ENCODE measurements at places on chromosomes 1 and 21.

DNA sequence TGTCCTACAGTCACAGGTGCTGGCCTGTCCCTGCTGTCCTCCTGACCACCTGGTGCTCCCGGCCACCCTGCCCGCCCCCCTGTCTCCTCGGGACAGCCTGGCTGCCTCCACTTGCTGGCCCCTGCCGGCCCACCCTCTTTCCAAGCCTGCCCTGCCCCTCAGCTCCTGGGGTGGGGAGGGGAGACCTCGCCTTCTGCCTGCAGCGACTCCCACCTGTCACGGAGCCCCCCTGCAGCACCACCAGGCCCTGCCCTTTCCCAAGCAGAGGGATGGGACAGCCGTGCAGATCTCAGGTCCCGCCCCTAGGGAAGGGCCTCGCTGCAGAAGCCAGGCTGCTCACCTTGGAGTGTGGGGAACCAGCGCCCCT lies 7.5 kb downstream of the LRRC3 start:
- no peak for DNase-seq

GRCh38 chr1:213984387-213985208 lies 3.2 kb upstream of the PROX1 start:
- no peak for DNase-seq

DNA sequence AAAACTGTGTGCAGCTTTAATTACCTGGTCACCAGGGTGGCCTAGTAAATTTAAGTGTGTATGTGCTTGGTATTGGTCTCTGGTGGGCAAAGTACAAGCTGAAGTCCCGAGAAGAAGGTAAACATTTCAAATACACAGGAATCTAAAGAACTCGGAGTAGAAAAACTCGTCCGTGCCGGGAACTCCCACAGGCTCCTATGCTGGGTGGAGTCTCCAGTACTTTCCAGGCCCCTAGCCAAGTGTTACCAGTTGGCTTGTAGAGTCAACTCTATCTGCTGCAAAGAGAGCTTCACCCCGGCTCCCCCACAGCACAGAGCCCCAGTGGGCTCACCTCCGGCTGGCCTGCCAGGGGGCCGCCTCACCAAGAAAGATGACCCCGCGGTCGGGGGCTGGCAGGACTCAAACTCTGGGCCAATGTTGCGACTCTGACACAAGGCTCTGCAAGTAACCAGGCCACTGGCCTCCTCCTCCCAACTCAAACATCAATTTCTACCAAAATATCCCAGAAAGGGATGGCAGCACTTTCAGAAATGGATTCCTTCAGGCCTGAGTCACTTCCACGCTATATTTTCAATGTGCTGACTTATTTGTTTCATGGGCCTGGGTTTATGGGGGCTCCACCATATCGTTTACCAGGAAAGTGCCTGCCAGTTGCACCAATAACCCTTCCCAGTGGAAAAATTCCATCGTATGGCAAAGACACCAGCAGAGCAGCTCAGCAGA lies 73.9 kb downstream of the SLC66A1 start:
- DNase-seq: no peak

DNA sequence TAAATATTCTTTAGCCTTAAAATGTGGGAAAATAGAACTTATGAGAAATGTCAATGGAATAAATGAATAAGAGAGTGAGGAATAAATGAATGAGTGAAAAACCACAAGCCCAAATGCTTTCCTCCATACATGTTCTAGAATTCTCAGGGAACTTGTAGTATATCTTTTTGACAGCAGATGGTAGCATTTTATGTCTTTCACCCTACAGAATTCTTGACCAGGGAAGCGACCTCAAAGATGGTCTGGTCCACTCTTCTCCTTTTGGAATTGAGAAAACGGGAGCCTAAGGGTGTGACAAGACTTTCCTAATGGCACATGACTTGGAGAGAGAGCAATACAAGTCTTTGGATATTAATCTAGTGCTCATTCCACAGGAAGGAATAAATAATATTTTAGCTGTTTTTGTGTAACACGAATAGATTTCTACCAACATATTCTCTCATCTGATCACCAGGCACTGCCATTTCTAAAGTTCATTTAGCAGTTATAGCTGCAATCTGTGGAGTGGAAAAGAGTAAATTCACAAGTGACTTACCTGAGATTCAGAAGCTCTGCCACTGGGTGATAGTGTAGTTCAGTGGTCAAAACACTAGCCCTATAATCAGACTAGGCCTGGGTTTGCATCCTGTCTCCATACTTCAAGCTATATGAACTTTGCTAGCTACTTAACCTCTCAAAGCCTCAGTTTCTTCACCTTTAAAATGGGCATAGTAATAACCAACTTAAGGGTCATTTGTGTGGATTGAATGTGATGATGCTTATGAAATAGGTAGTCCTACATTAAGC lies 15.0 kb upstream of the F5 start:
- no peak for DNase-seq

GRCh38 chr1:113874012-113874879 lies 2.7 kb upstream of the PTPN22 start:
- DNase-seq: no peak

DNA sequence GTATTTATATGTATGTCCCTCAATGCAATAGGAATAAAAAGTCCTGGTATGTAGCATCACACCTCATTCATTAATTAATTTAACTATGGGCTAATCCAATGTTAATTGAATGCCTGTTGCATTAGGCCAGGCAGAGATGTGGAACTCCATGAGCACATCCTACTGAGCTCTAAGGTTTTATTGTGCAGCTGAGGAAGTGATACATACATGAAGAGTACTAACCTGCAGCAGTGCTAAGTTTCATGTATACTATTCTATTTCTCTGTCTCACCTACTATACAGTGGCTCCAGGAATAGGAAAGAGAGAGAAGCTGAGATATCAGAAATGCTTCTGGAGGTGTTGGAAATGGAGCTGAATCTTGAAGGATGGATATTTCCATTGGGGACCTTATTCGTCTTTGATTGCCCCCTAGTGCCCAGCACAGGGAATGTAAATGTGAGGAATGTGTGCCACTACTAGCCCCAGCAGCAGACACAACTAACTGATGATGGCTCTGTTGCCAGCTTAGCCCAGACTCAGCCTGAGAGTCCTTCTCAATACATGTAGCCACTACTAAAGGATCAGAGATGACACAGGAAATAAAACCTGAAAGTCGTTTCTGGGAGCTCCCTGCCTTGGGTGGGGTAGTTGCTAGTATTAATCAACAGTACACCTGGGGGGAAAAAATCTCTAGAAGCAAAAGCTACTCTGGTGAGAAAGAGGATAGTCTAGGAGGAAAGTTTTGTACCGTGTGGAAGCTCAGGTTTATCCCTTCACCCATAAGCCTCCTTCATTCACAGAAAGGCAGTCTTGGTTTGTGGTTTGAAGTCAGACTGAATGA lies 173.3 kb upstream of the FOXD3 start:
- no peak for DNase-seq

DNA sequence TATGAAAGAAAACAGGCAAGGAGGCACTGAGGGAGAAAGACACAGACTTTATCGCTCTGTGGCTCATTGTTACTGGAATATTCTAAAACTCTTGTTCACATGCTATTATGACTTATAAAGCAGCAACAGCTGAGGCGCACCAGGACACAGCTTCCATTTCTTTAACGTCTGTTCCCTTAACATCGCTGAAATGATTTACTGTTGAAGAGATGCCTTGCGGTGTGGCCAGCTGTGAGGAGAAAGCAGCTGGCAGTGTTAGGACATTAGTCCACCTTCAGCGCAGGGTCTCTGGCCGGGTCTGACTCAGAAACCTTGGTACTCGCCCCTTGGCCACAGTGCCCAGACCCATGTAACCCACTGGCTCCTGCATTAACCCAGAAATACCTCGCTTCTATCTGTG lies 3.1 kb upstream of the PER3 start:
- no peak for DNase-seq

GRCh38 chr1:186633116-186633515 lies 47.1 kb downstream of the PTGS2 start:
- DNase-seq: no peak

GRCh38 chr1:162030759-162031280 lies 7.2 kb upstream of the OLFML2B start:
- DNase-seq: no peak

DNA sequence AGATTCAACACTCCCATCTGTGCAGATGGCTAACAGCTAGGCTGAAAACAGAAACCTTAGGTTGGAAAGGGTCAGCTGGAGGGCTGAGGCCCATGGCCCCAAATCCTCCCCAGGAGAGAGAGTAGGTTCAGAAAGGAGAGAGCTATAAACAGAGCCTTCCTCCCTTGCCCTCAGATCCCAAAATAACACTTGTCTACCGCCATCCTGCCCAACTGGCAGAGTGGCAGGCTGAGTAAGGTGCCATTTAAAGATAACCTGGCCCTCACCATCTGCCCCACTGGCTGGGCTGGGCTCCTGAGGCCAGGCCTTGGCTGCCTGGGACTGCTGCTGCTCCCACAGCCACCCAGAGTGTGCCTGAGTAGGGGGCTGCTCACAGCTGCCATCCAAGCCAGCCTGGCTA lies 4.3 kb upstream of the SHISA4 start:
- DNase-seq: no peak

DNA sequence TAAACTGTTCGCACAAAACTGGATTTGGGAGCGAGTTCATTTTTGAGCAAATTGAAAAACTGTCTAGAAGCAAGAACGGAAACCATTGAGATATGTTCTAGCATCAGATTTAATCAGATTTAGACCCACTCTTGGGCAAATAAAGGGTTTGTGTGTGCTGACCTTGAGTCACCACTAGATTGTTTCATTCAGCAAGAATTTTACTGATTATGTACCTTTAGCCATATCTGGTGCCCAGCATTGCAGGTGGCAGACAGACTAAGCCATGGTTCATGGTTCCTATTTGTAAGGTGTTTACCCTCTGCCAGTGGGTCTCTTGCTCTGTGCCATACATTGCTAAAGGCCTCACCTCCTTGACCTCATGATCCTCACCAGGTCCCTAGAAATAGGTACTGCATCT lies 1.4 kb downstream of the NUDC start:
- DNase-seq: no peak

DNA sequence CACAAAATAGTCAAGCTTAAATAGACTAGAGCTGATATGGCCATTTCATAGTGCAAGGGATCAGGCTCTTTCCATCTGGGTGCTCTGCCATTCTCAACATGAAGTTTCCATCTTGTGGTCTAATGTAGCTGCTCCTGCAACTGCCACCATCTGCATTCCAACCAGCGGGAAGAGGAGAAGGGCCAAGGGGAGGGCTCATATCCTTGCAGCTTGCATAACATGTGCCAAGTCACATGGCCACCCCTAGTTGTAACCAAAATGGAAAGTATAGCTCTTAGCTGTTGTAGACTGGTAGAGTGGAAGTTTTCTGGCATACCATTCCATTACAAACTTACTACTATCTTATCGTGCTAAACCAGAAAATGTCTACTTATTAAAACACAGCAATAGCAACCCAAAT lies 38.9 kb upstream of the IVNS1ABP start:
- no peak for DNase-seq

- DNase-seq: no peak
Measured at GRCh38 chr1:206963119-206963712, 7.0 kb downstream of the FCAMR start.

DNA sequence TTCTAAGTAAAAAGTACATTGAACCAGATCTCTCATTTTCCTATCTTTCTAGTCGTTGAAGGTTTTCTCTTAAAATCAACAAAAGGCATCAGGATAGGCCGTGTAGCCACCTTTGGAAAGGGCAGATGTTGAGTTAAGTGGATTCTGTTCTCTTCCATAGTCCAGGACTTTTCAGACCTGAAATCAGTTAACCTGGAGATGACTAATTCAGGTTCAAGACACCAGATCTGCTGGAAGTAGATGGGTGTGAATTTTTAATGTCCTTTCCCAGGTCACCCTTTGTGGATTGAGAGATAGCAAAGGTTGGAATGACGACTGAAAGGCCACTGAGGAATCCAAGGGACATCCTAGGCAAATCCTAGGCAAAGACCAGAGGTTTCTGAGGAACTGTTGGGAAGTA lies 172.8 kb downstream of the DHRS3 start:
- DNase-seq: no peak

- no peak for DNase-seq
Measured at GRCh38 chr1:59619557-59619956, 195.2 kb upstream of the HOOK1 start.

DNA sequence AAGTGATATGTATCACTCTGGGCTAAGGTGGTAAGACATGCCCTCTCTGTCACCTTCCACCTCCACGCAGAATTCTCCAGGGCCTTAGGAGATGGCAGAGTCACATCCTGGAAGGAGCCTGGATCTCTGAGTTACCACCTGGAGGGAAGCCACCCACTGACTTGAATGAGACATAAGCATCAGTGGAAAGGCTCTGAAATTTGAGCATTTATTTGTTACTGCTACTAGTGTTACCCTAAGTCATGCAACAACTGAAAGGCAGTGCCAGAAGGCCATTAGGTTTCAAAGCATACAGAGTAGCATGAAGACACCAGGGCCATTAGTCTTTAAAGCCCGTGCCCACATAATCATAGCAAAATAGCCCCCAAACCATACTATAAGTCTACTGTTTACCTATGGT lies 230.3 kb upstream of the IRF2BP2 start:
- DNase-seq: no peak

DNA sequence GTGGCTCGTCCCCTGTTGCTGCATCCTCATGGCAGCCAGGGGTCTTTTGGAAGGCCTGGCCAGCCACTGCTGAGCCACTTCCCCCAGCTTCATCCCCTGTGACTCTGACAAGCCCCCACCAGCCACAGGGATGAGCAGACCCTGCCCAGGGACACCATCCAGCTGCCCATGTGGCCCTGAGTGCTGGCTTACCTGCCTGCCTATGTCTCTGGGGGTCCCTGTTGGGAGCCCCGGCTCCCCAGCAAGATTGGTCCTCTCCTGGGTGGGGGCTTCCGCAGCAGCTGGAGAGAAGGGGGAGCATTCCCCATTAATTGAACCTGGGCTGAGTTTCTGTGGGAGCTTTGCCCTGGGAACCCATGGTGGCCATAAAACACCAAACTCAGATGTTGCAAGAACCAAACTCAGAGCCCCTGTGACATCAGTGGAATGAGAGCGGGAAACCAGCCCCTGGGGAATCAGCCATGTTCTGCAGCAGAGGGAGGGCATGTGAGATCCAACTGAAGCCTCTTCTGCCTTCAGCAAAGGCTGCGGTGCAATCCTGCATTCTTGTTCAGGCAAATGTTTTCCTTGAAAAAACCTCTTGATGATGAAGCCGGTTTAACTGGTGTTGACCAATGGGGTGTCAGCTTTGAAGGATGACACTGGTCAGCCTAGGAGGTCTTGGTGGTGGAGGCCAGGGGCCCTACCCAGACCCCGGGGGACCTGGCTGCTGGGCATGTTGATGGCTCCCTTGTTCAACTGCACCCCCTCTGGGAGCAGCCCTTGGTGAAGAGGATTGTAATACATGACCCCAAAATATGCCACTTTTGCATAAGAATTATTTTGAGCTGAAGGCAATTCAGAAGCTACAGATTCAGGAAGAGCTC lies 28.3 kb upstream of the COL18A1 start:
- DNase-seq: no peak

- DNase-seq: no peak
Measured at GRCh38 chr1:15944308-15945010, 31.4 kb downstream of the ZBTB17 start.

GRCh38 chr1:20107796-20108195 lies 11.5 kb downstream of the PLA2G2D start:
- DNase-seq: no peak

GRCh38 chr1:158652721-158653334 lies 33.7 kb downstream of the SPTA1 start:
- no peak for DNase-seq

GRCh38 chr21:42584296-42584641 lies 69.2 kb upstream of the PDE9A start:
- no peak for DNase-seq
